ENCODE measurements at places on chromosomes 16 and 17.

DNA sequence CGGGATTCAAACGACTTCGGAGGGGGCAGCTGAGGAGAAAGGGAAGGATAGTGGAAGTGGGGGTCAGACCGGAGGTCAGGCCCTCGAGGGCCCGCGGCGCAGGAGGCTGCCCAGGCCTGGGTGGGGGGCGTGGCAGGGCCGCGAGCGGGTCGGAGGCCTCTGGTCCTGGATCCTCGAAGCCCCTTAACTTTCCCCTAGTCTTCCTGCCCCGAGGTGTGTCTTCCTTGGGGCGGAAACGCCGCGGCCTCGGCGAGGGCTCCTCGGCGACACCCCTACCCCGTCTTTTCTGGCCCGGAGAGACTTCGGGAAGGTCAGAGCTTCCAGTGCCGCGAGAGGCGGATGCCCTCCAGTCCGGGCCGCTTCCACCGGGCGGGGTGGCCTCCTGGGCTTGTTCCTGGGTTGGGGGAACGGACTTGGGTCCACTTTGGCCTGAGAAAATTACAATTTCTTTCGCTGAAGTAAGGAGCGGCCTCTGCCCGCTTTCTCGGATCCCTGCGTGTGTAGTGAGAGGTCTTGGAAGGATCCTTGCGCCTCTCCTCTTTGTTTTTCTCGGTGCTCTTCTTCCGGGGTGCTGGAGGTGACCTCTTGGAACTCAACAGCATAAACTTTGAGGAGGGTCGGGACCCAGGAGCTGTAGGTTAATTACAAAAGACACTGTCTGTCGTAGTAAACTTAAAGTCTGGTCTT, 491 bp downstream of the IST1 start:
- DNase-seq, result peak; percentile 25

DNA sequence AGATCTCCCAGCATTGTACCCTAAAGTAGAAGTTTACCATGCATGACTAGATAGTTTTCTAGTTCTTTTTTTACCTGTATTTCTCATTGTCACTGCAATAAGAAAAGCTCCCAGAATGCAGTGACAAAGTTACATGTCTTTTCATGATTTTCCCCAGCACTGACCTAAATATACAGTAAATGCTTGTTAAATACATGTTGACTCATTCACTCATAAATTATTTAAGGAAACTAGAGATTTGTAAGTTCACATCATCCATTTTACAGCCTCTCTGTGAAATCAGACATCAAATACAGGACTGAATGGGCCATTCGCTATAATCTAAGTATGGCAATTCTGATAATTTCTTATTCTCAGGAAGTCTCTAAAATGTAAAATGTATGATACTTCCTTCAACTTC, 258.9 kb upstream of the AXIN2 start:
- DNase-seq, result no peak

- no peak for DNase-seq
These were observed 30.5 kb downstream of the TMEM238L start for GRCh38 chr17:10773391-10773790.

GRCh38 chr16:73265124-73265837, 217.4 kb upstream of the ZFHX3 start:
- peak; percentile 25 for DNase-seq

GRCh38 chr17:58059141-58059540, 24.1 kb upstream of the DYNLL2 start:
- no peak for DNase-seq

- no peak for DNase-seq
These were observed 36.7 kb downstream of the TNFRSF13B start for GRCh38 chr17:16935241-16935663.

- no peak for DNase-seq
These were observed 149.6 kb downstream of the PITPNC1 start for GRCh38 chr17:67526700-67527099.

- DNase-seq, result peak; percentile 40
These were observed 681 bp downstream of the USP43 start for GRCh38 chr17:9645851-9646545.

- no peak for DNase-seq
These were observed 93.3 kb downstream of the SOCS1 start for GRCh38 chr16:11162586-11163268.

GRCh38 chr17:21676281-21677111, 15.8 kb upstream of the KCNJ18 start:
- no peak for DNase-seq

DNA sequence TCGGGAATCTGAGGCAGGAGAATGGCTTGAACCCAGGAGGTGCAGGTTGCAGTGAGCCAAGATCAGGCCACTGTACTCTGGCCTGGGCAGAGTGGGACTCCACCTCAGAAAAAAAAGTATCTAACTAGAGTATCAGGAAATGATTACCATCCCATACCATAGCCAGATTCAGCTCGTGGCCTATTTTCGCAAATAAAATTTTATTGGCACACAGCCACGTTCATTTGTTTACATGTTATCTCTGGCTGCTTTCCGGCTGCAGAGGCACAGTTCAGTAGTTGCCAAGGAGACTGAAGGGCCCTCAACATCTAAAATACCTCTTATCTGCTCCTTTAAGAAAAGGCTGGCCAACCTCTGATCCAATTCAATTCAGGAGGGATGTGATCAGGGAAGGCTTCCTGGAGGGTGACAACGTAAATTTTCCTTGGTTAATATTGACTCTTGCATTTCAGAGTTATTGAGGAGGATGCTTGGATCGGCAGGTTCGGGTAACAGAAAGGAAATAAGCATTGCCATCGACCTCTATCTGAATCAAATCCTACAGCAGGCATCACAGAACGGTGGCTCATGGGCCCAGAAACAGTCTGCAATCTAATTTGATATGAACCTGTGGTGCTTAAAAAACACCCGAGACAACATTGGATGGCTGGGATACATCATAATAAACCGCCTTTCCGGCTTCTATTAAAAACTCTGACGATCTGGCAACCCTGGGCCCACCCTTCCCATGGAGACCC, 73.8 kb downstream of the XYLT1 start:
- peak; percentile 27 for DNase-seq

DNA sequence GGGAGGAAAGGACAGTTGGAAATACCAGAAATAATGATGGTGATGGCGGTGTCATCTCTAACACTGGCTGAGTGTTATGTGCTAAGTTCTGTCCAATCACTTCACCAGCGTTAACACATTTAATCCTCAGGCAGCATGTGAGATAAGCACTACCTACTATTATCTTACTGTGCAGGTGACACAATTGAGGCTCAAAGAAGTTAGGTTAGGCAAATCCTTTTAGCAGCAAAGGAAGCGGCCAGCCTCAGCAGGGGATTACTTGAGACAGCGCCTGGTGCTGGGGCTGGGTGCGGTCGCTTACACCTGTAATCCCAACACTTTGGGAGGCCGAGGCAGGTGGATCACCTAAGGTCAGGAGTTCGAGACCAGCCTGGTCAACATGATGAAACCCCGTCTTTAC, 18.7 kb upstream of the DHX8 start:
- no peak for DNase-seq

- DNase-seq, result peak; percentile 74
These were observed 487 bp downstream of the CREBBP start for GRCh38 chr16:3879887-3880564.

DNA sequence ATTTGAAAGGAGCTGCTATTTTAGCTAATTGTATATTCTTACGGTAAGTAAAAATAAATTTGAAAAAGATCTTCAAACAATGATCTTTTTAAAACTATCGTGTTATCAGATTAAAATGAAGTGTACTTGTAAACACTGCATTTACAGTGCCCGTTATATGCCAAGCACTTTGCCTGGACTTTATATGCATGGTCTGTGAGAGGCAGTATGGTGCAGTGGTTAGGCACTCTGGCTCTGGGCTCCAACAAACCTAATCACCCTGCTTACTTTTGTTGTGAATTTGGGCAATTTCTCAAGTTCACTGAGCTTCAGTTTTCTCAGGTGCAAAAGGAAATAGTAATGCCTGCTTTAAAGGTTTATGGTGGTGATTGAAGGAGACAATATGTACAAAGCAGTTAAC, 1.4 kb downstream of the PMP22 start:
- DNase-seq, result no peak

DNA sequence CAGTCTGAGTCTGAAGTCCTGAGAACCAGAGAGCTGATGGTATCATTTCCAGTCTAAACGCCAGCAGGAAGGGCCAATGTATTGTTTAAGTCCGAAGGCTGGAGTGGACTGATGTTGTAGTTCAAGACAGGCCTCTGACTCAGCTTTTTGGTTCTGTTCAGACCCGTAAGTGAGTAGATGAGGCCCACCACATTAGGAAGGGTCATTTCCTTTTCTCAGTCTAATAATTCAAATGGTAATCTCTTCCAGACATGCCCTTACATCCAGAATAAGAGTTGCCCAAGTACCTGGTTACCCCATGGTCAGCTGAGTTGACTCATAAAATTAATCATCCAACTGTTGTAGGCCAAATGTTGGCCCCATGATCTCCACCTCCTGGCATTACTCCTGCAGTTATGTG, 442.6 kb upstream of the HSBP1 start:
- DNase-seq, result no peak

DNA sequence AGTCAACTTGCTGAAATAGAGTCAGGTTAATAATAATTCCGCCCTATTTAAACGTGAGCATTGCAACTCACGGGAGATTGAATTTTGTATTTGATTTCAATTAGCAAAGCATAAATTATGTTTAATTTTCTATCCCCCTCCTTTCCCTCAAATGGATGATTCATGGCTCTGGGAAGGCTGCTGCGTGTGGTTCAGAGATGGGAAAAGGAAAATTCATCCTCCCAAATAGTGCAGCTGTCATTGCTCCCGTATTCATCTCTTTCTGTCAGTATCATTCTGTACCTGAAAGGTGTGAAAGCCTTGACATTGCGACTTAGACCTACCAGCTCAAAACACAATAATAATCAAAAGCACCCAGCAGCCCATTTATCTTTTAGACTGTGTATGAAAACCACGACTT, 447.3 kb downstream of the HS3ST4 start:
- no peak for DNase-seq

DNA sequence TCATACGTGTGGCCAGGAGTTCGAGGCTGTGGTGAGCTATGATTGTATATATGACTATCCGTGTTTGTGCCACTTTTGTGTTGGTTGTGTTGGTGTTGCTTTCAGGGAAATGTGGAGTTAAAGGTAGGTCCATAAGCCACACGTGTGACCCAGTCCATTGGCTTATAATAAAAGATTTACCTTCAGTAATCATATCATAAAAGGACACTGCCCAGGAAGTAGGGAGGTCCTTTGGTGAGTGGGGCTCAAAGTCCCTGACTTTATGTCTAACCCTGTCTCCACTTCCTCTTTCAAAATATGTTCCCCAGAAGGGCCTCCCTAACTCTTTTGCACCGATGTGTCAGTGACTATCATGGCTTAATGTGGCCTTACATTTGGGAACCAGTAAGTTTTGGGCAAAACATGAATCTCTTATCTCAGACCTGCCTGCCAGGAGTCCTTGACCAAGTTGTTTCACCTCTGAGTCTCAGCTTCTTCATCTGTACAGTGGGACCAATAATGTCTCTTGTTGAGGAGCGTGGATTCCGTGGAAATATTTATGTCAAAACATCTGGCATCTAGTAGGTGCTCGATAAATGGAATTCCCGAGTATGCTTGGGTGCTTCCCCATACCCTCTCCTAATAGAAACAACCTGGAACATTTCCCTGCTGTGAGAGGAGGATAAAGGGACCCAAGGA, 4.8 kb downstream of the TNP2 start:
- DNase-seq, result no peak

DNA sequence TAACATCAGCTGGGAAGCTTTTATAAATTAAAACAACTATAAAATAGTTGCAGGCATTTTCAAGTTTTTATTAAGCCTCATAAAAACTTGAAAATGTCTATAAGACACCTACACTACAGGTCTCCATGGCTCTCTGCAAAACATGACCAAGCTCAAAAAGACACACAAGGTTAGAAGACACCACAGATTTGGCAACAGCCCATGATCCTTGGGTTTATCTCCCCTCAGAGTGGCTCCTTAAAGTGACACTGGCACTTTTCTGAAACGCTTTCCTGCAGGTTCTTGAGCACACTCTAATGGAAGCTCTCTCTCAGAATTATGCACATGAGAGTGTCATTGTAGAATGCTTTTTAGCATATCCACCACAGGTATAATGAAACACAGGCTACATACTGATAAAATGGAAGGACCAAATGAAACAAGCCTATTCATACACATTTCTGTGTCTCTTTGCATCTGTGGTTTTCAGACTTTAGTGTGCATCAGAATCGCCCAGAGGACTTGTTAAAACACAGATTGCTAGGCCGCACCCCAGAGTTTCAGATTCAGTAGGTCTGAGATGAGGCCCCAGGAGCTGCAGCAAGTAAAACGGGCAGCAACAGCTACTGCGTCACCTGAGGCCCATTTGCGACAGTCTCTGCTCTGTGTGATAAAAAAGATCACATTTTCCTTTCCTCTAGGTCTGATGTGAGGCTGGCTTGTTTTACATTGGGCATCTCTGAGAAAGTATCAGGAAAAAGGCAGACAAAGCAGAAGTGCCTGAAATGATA, 75.0 kb upstream of the WSB1 start:
- no peak for DNase-seq

- no peak for DNase-seq
These were observed 21.4 kb upstream of the NF1 start for GRCh38 chr17:31073411-31073810.

GRCh38 chr17:33511670-33512069, 218.6 kb upstream of the ASIC2 start:
- no peak for DNase-seq

DNA sequence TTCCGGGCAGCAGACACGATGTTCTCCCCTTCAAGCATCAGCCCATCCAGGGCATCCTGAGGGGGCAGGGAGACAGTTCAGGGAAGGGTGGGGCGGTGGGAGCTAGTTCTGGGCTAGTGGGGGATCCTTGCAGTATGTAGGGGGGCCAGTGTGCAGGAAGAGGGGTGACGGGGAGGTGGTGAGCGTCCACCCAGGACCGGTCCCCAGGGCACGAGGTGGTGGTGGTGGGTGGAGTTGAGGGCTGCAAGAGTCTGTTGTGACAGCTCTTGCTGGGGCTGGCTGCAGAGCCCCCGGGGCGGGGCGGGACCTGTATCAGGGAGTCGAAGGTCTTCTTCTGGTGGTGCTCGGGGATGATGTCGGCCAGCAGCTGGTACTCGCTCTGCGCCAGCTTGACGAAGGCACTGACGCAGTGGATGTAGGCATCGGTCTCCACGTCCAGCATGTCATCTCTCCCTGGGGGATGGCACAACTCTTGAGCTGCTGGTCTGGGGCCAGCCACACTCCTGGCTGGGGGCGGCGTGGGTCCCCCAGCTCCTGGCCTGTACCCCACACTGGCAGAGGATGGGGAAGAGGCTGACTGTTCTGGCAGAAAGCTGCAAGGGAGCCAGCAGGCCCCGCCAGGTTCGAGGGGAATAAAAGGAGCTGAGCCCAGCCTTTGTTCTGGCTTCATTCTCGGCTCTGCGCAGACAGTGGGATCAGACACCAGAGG, 10.0 kb downstream of the ZACN start:
- no peak for DNase-seq

- no peak for DNase-seq
These were observed 19.2 kb downstream of the SGF29 start for GRCh38 chr16:28572696-28573510.

Measured in HEK293T (cell line).